NCI-H1048 (cell line): ENCODE measurements at places on chromosomes 6 and 20.

- DNase-seq = no peak
Measured at GRCh38 chr6:138204792-138205384, 13.4 kb downstream of the PBOV1 start.

DNA sequence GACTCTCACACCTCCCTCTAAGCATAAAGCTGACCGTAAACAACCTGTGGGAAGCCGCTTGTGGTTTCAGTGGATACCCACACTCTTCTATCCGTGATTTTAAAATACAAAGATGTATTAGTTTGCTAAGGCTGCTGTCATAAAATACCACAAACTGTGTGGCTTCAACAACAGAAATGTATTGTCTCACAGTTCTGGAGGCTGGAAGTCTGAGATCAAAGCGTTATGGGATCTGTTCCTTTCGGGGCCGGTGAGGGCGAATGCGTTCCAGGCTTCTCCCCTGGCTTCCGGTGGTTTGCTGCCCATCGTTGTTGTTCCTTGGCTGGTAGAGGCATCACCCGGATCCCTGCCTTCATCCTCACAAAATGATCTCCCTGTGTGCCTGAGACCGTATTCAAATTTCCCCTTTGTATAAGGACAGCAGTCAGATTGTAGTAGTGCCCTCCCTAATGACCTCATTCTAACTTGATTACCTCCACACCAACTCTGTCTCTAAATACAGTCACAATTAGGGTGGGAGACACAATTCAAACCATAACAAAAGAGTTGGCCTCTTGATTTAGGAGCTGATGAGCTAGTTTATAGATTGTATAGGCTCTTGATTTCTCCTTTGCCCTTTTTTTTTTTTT is 210.6 kb upstream of the SOX4 start:
- no peak for DNase-seq

DNA sequence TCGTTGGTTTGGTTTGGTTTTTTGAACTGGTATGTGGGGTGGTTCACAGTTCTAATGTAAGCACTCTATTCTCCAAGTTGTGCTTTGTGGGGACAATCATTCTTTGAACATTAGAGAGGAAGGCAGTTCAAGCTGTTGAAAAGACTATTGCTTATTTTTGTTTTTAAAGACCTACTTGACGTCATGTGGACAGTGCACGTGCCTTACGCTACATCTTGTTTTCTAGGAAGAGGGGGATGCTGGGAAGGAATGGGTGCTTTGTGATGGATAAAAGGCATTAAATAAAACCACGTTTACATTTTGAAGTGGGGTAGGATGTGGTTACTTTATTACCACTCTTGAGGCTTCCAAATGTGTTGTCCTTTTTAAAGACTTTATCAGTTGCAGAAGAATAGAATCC is 168.0 kb downstream of the ZMYND8 start:
- no peak for DNase-seq

DNA sequence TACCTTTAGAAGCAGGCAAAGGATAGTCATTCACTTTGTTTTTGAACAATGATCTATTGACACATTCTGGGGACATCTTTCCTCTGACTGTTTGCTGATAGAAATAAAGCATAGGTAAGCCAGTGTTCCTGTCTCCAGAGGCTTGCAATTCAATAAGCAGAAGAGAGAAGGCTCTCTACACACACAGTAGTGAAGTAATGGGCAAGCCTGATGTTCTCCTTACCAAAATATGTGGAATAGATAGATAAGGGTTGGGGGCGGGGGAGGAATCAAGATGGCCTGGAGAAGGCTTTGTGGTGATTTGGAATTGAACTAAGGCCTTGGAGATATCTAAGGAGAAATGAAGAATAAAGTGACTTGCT is 27.3 kb downstream of the PAQR8 start:
- no peak for DNase-seq

DNA sequence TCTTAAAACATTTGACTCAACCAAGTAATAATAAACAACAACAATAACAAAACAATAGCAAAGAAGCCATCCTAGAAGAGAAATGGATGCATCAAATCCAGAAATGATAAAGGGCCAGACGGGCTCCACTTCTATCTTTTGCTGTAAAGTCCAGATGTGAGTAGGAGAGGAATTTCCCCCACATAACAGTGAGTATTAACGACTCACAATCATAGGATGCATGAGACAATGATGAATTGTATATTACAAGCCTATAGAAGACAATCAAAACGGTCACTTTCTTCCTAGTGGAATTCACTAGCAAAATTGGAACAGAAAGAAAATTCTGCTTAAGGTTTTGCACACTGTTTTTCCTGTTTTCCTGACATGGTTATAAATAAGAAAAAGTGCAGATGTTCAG is 97.0 kb upstream of the PREP start:
- DNase-seq = no peak

GRCh38 chr6:135012349-135012748 is 42.3 kb downstream of the HBS1L start:
- DNase-seq = no peak

DNA sequence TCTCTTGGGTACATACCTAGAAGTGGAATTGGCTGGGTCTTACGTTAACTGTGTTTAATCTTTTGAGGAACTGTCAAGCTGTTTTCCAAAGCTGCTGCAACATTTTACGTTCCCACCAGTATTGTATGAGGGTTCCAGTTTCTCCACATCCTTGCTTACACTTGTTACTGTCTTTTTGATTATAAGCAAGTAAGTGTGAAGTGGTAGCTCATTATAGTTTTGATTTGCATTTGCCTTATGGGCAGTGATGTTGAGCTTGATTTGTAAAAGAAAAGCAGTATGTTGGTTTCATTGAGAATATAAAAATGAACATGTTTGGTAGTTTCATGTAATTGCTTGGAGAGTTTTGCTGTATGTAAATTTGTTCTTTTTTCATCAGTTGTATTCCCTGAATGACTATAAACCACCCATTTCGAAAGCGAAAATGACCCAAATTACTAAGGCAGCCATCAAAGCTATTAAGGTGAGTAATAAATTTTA is 40.4 kb downstream of the SCAF8 start:
- DNase-seq = no peak

DNA sequence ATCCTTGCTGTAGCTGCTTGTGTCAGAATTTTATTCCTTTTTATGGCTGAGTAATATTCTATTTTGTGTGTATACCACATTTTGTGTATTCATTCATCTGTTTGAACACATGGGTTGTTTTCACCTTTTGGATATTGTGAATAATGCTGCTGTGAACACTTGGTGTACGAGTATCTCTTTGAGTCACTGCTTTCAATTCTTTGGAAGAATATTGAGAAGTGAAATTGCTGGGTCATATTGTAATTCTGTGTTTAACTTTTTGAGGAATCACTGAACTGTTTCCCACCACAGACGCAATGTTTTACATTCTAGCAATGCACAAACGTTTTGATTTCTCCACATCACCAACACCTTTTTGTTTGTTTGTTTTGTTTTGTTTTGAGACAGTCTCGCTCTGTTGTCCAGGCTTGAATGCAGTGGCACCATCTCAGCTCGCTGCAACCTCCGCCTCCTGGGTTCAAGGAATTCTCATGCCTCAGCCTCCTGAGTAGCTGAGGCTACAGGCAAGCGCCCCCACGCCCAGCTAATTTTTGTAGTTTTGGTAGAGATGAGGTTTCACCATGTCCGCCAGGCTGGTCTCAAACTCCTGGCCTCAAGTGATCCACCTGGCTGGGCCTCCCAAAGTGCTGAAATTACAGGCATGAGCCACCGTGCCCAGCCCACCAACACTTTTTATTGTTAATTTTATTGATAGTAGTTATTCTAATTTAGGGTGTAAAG is 21.7 kb downstream of the CPXM1 start:
- no peak for DNase-seq

DNA sequence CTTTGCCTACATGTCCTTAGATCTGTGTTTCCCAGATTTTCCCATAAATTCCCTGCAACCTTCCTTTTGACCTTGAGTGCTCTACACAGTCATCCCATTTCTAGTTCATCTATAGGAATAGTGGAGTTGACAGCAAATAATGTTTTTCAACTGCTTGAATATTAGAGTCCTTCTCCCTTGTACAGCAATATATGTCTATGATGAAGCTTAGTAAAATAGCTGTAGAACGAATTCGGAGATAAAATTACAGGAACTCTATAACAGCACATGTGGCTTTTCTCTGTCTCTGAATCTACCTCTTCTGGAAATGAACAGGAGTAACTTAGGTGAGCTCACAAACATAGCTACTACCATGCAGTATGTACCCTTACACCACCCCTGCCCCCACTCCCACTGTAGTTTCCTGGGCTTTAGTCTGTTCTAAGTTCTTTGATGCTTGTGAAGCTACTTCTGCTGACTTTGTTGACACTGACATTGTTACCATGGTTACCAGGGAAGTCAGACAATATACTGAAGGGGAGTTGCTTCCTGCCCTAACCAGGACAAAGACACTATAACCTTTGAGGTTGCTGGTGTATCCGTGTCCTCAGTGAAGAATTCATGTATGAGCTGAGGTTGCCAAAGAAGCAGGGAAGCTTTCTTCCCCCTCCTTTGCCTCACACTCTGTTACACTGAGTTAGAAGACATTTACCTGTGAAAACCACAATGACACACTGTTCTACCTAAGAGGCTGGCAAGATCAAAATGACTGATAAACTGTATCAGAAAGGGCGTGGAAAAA is 35.8 kb upstream of the SHLD1 start:
- no peak for DNase-seq

- DNase-seq = no peak
Measured at GRCh38 chr6:114138577-114139248, 167.8 kb upstream of the HDAC2 start.

GRCh38 chr6:108822401-108822800 is 25.8 kb upstream of the ARMC2 start:
- no peak for DNase-seq

- DNase-seq = no peak
Measured at GRCh38 chr6:97632341-97632740, 349.3 kb upstream of the MMS22L start.

- DNase-seq = no peak
Measured at GRCh38 chr20:650954-651353, 2.0 kb downstream of the SRXN1 start.

- no peak for DNase-seq
Measured at GRCh38 chr6:136920216-136920615, 1.9 kb upstream of the SLC35D3 start.

DNA sequence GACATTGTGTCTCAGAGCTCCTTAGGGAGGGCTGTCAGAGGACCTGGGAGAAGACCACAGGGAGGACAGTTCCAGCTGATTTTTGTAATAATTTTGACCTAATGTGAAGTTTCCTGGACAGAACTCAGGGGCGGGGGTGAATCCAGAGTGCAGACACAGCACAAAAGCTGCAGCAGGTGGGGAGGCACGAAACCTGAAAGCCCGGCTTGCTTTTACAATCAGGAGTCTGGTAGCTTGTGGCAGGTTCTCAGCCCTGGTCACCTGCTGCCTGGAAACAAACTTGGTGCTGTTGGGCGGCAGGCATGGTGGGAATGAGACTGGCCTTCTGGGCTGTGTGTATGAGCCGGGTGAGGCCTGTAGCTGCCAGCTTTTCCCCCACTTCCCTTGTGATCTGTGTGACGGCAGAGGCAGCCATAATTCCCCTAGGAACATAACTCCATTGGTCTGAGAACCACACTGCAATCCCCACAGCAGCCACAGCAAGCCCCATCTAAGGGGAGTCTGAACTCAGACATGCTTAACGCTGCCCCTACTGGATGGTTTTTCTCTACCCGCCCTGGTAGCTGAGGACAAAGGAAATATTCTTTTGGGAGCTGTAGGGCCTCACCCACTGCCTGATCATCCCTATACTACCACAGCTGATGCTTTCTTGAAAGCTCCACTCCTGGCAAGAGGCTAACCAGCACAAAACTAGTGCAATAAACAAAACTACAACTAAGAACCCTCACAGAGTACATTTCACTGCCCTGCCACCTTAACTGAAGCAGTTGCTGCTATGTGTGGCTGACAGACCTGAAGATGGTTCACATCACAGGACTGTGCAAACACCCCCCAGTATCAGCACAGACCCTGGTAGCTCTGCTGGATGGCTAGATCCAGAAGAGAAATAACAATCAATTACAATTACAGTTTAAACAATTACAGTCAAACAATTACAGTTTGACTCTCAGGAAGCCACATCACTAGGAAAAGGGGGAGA is 1055.1 kb upstream of the GJE1 start:
- DNase-seq = no peak

DNA sequence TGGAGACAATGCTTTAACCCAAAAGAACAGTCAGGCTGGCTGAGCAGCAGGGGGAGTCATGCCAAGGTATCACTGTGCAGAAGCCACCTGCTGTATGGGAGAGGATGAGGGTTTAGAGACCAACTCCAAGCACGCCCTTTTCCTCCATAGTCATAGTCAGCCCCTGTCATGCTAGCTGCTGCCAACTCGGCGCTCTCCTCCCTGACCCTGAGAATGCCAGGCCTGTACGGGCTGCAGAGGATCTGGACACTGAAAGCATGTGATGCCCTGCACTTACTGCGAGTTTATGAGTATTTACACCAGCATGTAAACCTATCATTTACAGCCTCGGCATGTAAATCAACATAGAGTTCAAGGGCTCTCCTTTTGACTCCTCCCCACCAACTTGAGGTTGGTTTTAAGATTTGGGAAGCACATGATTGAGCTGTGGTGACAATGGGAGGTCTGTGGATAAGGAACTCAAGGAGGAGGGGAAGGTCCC is 11.7 kb upstream of the SCUBE3 start:
- no peak for DNase-seq

DNA sequence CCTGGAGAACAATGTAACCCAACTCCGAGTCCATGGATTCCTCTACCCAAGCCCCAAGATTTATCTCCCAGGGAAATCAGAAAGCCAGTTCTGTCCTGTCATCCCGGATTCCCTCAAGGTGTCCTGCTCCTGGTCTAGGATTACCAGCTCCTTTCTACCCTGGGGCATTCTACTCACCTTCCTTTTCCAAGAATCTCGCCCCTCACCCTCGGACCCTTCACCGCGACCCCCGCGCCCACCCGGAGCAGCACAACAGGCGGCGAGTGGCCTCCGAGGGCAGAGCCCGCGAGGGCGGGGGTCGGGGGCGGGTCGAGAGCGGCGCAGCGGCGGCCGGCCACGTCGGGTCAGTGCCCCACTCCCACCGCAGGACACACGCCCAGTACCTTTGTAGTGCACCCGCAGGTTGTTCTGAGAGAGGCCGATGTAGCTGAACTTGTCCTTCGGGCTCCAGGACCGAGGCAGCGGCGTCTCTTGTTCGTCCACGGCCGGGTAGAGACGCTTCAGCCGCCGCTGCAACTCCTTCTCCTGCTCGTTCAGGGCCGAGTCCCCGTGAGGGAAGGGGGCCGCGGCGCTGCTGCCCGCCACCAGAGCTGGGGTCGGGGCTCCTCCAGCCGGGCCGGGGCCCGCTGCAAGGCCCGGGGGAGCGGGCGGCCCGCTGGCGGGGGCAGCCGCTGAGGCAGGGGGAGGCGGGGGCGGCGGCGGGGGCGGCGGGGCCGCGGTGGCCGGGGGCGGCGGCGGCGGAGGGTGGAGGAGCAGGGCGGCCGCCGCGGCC is 897 bp downstream of the RANBP9 start:
- DNase-seq = no peak

DNA sequence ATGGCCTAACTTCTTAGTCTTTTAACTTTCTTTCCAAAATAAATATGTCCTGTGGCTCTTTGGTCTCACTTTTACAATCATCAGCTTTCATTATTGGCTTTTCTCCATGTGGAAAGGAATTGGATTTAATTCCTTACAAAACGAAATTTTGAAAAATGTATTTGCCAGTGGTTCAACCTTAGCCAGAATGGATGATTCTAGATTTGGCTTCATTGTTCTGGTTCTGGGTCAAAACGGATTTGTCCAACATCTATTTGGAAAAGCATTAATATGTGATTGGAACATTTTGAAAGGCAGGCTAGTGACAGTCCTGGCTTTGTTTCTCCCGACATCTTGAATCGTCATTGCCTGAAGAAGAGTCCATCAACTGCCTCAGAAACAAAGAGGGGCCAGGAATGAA is 59.2 kb downstream of the TENT5A start:
- DNase-seq = no peak

- no peak for DNase-seq
Measured at GRCh38 chr20:37567671-37568588, 40.3 kb upstream of the BLCAP start.
